ENCODE measurements at places on chromosomes 3 and 15.

- no peak for DNase-seq
Measured at GRCh38 chr15:88874684-88875083, 20.7 kb downstream of the HAPLN3 start.

DNA sequence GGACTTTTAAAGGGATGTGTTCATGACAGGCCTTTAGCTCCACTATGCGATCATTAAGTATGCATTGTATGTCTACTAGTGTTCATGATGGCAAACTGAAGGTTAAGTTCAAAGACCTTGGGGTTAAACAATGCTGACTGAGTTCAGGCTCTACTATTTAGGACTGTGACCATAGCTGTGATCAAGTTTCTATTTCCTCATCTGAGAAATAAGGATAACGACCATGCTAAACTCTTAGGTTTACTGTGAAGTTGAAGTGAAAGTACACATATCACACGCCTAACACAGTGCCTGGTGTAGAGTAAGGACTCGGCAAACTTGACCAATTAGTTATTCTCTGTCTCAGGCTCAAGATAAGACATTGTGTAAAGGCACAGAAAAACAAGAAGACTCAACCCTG is 243.2 kb downstream of the MBNL1 start:
- DNase-seq, result no peak

GRCh38 chr3:191320316-191320715 is 8.9 kb upstream of the CCDC50 start:
- no peak for DNase-seq

- no peak for DNase-seq
Measured at GRCh38 chr3:36364260-36364659, 16.0 kb upstream of the STAC start.

DNA sequence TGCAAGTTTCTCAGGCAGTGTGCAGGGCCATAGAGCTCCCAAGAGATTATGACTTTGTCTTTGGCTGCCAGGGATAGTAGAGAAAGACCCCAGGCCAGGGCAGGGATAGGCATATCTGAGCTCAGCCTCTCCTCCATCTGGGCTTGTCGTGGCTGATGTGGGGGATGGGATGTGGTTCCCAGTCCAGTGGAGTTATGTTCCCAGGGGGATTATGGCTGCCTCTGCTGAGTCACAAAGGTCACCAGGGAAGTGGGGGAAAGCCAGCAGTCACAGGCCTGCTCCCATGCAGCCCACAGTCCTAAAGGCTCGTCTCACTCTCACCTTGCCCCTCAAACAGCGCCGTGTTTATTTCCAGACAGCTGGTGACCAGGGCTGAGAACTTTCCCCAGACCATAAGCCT is 354.9 kb downstream of the SI start:
- no peak for DNase-seq

Measured in LNCaP clone FGC (cell line).